ENCODE measurements at places on chromosomes 12 and 14. TPM values are rescaled to one million over a fixed set of nuclear protein-coding genes. Genes with fewer than 3 reads are reported as not detected.
A peak's percentile ranks its signal among the peaks of the same experiment; 100 is the strongest.

The CABP1 gene
- 0.90 TPM for total RNA-seq

The OS9 gene
- 63.2 TPM for total RNA-seq

GRCh38 chr12:52659395-52659794 lies 7.4 kb upstream of the KRT2 start:
- DNase-seq = no peak

GRCh38 chr12:65556676-65557437 lies 267.4 kb upstream of the HMGA2 start:
- DNase-seq = peak; percentile 82

Measured in activated CD4-positive, alpha-beta T cell treated with anti-CD3 and anti-CD28 coated beads for 36 hours (primary cell).